ENCODE measurements at places on chromosomes 7 and 10.

GRCh38 chr10:63093227-63093626, 39.9 kb upstream of the NRBF2 start:
- DNase-seq = no peak

- DNase-seq = no peak
These were observed 629.1 kb downstream of the PARD3 start for GRCh38 chr10:34185998-34186397.

DNA sequence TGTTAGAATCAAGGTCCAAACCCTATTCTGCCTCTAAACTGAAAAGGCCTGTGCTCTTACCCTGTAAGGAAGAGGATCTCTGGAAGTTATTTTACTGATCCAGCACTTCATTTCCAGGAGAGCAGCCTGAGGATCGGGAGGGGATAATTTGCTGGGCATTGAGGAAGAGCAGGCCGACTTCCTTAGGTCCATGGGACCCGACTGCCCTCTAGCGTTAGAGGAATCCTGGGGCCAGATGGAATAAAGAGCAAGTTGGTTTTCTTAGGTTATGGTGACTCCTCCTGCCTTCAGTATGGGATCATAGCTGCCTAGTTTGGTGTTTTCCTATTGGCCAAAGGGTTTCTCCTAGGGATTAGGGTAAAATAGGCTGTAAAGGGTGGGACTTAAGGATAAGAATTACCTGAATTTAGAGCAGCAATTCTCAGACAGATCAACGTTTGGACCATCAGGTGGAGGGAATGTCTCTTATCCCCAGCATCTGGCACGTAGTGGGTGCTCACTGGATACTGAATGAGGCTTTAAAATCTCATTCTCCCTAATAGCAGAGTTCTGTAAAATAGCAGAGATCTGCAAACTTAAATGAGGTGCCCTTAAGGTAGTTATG, 40.0 kb upstream of the SORBS1 start:
- DNase-seq = peak; percentile 58

GRCh38 chr7:68187532-68187931, 1190.9 kb downstream of the TYW1 start:
- no peak for DNase-seq

DNA sequence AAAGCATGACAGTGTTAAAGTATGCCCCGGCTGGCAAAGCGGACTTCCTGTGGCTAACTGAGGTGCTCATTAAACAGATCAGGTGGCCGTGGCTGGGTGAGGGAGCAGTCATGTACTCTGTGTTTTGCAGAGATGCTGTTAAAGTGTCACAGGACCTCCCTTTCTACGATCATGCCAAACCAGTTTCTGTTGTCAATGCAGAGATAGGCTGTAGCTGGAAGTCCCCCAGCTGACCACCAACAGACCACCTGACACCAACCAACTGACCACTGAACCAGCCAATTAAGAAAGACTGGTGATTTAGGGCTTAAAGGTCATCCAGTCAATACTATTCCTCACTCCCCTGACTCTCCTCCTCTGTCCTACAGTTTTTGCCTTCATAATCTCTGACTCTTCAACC, 431.1 kb upstream of the LRGUK start:
- no peak for DNase-seq

GRCh38 chr7:30164567-30164966, 29.8 kb downstream of the MTURN start:
- peak; percentile 57 for DNase-seq

GRCh38 chr10:23556727-23557440, 118.0 kb downstream of the OTUD1 start:
- no peak for DNase-seq

GRCh38 chr10:110764378-110764777, 107.3 kb upstream of the PDCD4 start:
- DNase-seq = no peak

DNA sequence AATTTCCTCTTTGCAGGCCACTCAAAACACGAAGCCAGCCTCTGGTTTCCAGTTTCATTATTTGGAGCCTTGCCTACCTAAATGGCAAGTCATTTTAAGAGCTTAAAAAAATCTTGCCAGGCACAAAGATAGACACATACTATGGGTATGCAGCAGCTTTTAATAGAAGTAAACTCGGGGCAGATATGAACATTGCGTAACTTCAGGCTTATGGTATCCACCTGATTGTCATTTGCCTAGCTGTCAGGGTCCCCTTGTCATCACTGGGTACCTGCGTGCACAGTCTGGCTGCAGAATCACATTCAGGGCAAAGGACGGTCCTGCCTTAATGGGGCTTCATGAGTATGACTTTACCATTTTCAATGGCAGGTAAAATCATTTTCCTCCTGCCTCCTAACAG, 466.1 kb upstream of the NRP1 start:
- DNase-seq = no peak

- no peak for DNase-seq
These were observed 83.9 kb downstream of the BAMBI start for GRCh38 chr10:28761084-28761846.

- no peak for DNase-seq
These were observed 3.6 kb downstream of the GIMAP4 start for GRCh38 chr7:150570556-150571465.

DNA sequence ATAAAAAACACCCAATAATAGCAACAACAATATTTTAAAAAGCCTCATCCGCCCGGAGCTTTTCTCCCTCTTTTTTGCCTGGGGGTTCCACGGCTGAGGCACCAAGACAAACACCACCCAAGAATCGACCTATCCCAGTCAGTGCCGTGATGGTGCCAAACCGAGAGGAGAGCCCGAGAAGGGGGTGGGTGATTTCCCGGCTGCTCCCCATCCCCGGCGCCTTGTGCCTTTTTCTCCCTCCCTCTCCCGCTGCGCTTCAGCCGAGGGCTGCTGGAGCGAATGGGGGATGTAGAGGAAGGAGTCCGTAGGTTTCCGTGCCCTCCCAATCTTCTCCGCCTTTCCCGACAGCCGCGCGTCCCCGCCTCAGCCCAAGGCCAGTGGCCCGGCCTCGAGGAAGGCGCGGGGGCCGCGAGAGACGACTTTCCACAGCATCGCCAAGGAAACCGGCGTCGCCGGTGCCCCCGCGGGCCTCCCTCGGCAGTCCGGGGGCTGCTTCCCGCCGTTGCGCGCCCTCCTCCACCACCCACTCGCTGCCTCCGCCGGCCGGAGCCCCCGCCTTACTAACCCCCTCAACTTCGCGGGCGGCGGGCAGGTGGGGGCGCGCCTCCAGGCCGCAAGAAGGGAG, 1.3 kb downstream of the EGR2 start:
- DNase-seq = no peak

DNA sequence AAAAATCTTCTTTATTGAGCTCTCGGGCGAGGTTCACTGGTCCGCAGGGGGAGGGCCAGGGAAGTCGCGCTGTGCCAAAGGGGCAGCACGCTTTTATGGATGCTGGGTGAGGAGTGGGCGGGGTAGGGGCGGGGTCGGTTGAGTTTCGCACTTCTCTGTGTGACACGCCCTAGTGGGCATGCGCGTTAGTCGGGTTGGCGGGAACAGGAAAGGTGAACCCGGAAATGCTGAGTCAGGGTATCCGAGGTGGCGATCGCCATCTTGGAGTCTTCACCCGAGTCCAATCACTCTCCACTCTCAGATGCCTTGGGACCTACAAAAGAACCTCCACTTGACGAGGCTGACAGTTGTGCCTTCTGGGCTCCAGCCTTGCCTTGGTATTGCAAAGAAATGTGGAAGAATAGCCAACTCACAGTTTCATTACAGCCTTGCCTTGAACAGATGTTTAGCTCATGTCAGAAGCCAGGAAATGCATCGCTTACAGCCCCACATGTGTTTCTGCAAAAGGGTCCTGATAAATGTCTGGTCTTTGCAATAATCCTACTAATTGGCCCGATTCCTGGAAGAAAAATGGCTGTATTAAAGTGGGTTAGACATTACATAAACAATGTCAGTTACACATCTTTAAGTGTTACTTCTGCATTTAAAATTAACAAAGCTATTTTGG, 64.1 kb downstream of the AHR start:
- no peak for DNase-seq

DNA sequence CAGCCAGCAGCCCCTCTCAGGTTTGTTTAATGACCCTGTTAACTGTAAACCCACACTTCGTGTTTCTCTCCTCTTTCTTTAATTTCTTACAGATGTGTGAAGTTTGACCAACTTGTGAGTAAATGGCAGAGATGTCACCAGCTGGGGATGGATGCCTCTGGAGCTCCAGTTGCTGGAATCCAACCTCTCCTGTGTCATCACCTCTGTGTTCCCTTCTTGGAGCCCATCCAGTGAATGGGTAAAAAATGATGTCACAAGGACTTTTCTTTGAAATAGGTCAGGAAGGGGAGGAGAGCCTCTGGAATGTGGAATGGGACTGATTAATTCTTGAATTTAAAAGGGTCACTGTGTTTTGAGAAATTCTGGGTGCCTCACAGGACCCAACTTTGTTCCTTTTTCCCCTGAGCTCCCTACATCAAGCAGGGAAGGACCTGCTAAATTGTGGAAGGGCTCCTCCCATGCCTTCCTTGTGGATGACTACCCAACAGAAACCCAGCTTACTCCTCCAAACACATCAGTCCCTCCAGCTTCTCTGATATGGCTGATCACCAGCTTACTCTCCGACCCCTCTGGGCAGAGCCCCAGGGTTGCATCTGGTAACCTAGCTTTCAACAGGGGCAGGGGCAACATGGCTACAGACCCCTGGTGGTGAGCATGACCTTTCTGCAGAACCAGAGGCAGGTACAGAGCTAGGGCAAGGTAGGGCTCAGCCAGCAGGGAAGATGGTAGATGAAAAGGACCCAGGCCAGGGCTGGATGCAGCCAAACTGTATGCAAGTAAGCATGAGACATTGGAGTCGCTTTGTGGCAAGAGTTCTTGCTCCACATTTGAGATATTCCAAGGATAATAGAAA, 67.5 kb downstream of the STRA8 start:
- DNase-seq = no peak

DNA sequence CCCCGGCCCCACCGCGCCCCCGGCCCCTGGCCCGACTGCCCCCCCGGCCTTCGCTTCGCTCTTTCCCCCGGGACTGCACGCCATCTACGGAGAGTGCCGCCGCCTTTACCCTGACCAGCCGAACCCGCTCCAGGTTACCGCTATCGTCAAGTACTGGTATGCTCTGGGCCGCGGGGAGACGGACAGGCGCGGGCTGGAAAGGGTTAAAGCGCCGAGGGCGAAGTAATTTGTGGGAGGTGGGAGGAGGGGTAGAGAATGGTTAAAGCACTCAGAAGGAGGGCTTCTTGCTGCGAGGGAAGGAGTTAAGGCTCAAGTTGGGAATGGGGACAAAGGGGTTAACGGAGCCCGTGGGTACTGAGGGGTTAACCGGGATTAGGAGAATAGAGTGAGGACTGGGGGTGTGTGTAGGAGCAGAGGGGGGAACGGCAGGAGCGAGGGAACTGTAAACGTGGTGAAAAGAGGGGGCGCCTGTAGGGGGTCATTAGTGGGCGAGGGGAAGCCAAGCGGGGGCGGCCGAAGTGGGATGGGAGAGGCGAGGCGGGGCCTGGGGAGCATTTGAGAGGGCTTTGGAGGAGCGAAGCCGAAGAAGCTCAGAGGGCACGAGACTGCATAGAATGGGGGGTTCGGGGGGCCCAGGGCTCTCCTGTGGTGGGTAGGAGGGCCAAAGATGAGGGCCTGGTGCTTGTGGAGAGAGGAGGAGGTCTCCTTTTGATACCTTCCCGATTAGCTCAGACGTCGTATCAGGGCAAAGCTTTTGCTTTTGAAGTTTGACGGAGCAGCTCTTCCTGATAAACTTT, 605 bp downstream of the SUFU start:
- no peak for DNase-seq
